PC-9 (cell line): ENCODE measurements at places on chromosomes 1 and 21. TPM values are rescaled to one million over a fixed set of nuclear protein-coding genes. Genes with fewer than 3 reads are reported as not detected.
A peak's percentile ranks its signal among the peaks of the same experiment; 100 is the strongest.

GUCA2A gene
- total RNA-seq: not detected in 2 replicates

NBPF6 gene
- total RNA-seq: 0.94 TPM in 1 of 2 replicates, not detected in the other

IGSF3 gene
- 27.8 and 30.1 TPM in 2 replicates for total RNA-seq

NAV1 gene
- total RNA-seq: 44.5 and 45.3 TPM in 2 replicates

CYP4X1 gene
- total RNA-seq: not detected in 2 replicates

GNB1 gene
- total RNA-seq: 257 and 286 TPM in 2 replicates

PTPN14 gene
- 59.2 and 78.9 TPM in 2 replicates for total RNA-seq

TSEN15 gene
- total RNA-seq: 46.0 and 52.0 TPM in 2 replicates

NR0B2 gene
- total RNA-seq: not detected in 2 replicates

DNA sequence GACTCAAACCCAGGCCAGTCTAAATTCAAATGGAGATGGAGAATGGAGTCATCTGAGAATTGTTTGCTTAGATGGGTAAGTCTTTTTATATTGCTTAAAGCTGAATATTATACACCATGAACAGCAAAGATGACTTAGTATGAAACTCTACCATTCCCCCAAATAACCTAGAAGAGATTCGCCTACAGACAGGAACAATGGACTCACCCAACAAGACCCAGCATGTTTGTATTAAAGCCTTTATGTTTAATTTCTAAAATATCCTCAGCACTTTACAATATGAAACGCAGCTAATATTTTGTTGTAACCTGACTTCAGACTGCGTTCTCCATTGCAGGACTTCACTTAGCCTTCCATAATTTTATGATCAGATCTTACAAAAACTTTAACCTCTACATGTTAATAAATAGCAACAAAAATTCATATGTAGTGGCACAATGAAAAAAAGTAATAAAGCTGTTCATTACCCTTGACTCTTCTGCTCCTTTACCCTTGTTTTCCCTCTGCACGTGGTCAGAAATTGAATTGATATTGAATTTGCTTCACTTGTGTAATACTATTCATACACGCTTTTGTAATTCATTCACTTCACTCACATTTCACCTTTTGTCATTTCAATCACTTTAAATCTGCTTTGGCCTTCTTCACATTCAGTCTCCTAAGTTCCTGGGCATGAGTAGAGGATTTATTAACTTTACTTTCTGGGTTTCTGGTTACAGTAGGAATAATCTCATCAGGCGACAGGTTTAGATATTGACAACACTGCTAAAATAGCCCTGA is 177.3 kb upstream of the PTBP2 start:
- no peak for DNase-seq

- no peak for DNase-seq
Observed at GRCh38 chr1:215044151-215044550, 38.4 kb upstream of the KCNK2 start.

DNA sequence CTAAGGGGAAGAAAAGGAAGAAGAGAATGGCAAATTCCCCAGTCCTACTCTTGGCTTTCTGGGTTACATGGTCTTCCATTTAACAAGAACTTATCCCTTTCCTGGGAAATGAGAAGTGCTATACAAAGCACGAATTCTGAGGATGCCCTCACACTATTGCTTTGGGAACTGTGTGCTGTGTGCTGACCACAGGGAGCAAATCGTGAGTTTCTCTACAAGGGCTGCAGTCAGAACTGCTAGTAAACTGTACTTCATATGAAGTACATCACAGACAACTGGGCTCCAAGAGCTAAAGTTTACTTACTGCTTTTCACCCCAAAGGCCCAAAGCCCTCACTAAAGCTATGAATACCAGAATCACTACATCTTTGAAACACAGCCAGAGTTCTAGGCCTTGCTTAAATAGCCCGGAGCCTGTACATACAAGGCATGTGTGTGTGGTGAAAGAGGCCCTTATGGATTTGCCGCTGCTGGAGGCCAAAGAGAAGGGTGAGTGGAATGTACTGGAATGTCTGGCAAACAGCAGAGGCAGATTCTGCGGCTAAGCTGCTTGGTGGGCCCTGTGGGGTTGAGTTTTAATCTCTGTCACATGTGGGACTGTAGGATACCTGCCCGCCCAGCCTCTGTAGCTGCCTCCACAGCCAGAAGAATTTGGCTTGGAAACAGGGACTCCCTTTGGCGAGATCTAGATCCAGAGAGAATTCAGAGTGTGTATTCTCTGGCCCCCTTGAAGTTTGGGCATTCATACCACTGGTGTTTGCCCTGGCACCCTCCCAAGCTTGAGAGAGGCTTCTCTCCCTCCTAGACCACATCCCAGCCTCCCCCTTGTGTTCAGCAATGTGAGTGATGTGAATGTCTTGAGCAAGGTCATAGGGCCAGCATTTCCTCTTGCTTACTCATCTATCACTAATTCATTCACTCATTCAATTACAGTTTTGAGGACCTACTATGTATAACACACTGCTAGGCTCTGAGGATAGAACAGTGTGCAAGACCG is 21.9 kb upstream of the TRIM67 start:
- peak; percentile 41 for DNase-seq

- no peak for DNase-seq
Observed at GRCh38 chr1:178345238-178345637, 151.5 kb downstream of the CLEC20A start.

GRCh38 chr1:248576260-248576980 is 1.9 kb upstream of the OR2T34 start:
- DNase-seq: no peak

DNA sequence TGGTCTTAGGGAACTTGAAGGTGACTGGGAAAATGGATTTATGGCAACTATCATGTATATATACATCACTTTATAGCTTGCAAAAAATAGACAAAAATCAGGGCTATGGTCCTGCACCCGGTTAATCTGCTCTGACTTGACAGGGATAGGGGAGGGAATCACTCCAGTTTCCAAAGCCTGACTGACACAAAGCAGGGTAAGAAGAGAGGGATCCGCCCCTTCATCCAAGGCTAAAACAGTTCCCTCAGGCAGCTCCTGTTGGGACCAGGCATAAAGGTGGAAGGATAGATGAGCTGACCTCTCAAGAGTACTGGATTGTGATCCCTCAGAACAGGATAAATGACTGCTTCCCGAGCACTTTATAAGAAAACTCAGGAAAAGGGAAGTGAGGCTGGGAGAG is 1.4 kb downstream of the PBXIP1 start:
- no peak for DNase-seq

DNA sequence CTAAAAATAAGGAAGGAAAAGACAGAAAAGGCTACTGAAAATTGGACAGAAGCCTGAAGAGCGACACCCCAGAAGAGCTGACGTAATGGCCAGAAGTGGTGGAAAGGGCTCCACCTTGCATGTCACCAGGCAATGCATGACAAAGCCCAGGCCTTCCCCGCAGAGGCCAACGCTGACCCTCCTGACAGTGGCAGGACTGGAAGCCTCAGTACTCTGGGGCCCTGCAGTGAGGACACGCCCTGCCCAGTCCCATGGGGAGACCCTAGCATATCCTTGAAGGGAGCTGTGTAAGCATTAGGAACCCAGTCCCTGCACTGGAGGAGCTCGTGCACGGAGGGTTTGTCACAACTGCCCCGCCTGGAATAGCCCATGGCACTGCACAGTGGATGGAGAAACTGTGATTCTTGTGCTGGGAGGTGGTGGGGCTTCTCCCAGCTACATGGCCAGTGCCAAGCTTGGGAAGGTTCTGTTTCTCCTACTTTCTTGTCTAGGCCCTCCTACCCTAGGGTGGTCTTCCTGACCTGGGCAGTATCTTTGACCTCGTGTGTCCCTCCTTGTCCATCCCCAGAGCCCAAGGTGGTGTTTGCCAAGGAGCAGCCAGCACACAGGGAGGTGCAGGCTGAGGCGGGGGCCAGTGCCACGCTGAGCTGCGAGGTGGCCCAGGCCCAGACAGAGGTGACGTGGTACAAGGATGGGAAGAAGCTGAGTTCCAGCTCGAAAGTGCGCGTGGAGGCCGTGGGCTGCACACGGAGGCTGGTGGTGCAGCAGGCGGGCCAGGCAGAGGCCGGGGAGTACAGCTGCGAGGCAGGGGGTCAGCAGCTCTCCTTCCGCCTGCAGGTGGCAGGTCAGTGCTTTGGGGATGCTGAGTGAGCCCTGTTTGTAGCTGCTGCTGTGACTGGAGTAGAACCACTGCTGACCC is 60.4 kb downstream of the OBSCN start:
- no peak for DNase-seq

- peak; percentile 79 for DNase-seq
Observed at GRCh38 chr21:41678016-41678923, 88.6 kb downstream of the RIPK4 start.

DNA sequence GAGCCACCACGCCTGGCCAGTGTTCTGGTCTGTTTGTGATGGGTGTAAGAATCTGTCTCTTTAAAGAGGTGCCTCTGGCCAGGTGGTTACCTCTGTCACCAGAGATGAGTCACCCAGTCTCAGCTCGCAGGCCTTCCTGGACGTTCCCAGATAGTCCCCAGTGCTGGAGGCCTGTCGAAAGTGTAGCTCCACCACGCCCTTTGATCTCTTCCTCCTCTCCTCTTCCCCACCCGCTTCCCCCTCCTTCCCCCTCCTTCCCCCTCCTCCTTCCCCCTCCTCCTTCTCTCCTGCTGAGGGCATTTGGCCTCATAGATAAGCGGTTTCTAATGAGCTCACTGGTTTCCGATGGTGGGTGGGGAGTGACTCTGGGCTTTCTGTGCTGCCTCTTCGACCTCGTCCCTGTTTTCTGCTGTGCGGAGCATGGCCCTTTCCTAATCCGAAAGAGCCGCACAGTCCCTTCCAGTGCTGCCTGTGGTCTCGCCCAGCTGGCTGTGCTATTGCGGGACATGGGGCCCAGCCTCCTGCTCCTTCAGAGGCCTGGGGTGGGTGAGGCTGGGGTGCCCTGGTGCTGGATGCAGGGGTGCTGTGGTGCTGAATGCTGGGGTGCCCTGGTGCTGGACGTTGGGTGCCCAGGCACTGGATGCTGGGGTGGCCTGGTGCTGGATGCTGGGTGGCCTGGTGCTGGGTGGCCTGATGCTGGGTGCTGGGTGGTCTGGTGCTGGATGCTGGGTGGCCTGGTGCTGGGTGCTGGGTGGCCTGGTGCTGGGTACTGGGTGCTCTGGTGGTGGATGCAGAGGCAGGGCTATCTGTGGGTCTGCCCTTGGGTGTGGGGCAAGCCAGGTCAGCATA is 19.2 kb downstream of the AGPAT3 start:
- DNase-seq: peak; percentile 88

- no peak for DNase-seq
Observed at GRCh38 chr1:48869116-48869893, 92.6 kb upstream of the BEND5 start.

GRCh38 chr1:53246261-53247134 is 8.2 kb upstream of the MAGOH start:
- no peak for DNase-seq

DNA sequence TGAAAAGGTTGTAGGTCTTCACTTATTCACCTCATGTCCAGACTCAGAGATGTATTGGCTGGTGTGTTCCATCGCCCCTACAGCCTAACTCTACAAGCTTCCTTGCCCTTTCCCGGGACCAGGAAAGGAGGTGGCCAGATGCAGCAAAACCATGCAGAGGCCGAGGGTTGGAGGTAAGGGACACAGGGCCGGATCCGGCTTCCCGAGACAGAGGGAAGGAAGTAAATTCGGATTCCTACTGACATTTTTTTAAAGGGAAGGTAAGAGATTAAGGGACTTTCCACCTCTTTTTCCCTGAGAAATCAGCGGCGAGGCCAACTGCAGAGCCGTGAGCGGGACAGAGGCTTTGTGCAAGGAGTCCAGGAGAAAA is 12.7 kb downstream of the EPHA10 start:
- DNase-seq: no peak

- DNase-seq: no peak
Observed at GRCh38 chr1:209692296-209692695, 12.3 kb upstream of the HSD11B1 start.

- no peak for DNase-seq
Observed at GRCh38 chr1:59079434-59080140, 217.3 kb upstream of the FGGY start.

- DNase-seq: no peak
Observed at GRCh38 chr1:1119272-1119890, 3.5 kb upstream of the C1orf159 start.

DNA sequence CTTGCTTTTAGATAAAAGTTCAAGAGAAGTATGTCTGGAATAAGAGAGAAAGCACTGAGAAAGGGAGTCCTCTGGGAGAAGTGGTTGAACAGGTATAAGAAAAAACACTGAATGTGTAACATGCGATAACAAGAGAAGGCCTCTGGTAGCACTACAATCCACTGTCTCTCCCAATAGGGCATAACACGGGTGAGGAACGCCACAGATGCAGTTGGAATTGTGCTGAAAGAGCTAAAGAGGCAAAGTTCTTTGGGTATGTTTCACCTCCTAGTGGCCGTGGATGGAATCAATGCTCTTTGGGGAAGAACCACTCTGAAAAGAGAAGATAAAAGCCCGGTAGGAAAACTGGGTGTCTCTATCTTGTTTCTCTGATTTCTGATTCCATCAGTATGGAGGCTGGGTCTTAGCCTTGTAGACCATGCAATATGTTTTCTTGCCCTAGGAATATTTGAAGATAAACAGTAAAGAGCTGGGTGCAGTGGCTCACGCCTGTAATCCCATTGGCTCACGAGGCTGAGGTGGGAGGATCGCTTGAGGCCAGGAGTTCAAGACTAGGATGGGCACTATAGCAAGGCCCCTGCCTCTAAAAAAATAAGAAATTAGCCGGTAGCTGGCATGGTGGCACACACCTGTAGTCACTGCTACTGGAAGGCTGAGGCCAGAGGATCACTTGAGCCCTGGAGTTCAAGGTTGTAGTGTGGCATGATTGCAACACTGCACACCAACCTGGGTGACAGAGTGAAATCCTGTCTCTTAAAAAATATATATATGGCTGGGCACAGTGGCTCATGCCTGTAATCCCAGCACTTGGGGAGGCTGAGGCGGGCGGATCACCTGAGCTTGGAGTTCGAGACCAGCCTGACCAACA is 40.4 kb downstream of the DAP3 start:
- peak; percentile 34 for DNase-seq

DNA sequence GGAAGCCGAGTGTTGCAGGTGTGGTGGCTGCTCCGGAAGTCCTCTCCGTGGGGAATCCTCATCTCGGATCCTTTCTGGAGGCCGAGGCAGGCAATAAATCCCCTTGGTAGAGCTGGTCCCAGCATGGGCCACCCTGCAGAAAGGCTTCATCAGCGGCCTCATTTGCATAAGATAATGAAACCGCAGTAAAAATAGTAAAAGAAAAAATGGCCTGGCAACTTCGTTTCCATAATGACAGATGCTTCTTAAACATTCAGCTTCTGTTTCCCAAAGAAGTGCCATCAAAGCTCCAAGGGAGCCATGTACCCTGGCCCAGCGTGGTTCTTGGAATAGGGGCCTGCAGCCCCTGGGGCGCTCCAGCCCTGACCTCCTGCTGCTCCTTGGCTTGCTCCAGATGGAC is 244.1 kb downstream of the GRIK3 start:
- DNase-seq: no peak

DNA sequence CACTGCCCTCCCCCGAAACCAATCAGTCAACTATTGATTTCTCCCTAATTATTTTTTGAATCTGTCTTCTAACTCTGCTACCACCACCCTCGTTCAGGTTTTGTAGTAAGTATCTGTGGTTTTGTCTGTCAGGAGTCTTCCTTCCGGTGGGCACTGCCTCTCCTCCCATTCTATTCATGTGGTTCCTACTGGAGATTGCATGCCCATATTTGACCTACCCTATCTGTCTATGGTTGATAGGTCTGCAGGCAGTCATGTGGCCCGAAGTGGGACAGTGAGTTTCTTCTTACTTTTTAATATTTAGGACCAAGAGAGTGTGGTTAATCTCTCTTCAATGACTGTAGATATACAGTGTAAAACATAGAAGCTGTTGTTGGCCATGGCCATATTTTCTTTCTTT is 17.8 kb upstream of the MAST2 start:
- DNase-seq: no peak
